CD4-positive, alpha-beta T cell treated with Interferon alpha-2 for 1 hour (primary cell): ENCODE measurements at places on chromosomes 11 and 22.
A peak's percentile ranks its signal among the peaks of the same experiment; 100 is the strongest.

GRCh38 chr22:49437956-49438355, 389.7 kb downstream of the BRD1 start:
- DNase-seq, result no peak

- DNase-seq, result no peak
Observed at GRCh38 chr22:39296981-39297489, 22.4 kb downstream of the RPL3 start.

DNA sequence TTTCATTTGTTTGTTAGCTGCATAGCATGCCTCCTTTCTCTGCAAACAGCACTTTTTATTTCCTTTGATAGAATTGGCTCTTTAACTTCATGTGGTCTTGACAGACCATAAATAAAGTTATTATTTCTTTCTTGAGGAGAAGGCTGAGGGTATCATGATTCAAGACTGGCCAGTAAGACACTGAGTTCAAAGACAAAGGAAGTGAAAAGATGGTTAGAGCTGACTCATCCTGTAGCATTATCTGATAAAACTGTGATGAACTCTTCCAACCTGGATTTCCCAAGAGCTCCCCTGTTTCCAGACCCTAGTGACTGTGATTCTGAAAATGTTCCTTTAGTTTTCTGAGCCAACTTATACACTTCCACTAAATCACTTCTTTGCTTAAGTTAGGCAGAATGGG, 179.3 kb upstream of the FAT3 start:
- no peak for DNase-seq

DNA sequence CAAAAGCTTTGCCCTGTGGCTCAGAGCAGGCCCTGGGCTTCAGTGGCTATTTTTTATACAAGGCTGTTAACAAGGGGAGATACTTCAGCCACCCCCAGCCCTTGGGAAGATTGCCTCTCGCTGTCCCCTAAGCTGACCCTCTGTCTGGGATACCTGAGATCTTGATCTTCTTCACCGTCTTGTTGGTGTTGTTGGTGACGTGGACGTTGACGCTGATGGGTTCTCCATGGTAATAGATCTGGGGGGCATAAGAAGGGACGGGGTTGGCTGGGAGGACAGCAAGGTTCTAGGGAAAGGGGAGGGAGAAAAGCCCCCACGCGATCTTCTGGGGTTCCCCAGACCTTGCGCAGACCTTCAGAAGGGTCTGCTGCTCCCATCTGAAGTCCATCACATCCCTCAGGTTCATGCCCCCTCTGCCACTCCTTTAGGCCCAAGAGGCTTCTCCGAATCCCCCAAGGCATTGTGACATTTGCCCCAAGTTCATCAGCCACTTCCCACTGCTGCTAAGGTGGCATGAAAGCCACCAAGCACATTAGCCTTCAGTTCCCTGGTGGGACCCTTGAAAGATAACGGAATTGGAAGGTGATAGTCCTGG, 36.7 kb downstream of the TPBGL start:
- no peak for DNase-seq

- peak; percentile 14 for DNase-seq
Observed at GRCh38 chr22:46537225-46537945, at the start of gene CELSR1. TSS of gene CELSR1 (minus strand) at chr22:46537620. CDS start at chr22:46537170, 450 bp downstream.

DNA sequence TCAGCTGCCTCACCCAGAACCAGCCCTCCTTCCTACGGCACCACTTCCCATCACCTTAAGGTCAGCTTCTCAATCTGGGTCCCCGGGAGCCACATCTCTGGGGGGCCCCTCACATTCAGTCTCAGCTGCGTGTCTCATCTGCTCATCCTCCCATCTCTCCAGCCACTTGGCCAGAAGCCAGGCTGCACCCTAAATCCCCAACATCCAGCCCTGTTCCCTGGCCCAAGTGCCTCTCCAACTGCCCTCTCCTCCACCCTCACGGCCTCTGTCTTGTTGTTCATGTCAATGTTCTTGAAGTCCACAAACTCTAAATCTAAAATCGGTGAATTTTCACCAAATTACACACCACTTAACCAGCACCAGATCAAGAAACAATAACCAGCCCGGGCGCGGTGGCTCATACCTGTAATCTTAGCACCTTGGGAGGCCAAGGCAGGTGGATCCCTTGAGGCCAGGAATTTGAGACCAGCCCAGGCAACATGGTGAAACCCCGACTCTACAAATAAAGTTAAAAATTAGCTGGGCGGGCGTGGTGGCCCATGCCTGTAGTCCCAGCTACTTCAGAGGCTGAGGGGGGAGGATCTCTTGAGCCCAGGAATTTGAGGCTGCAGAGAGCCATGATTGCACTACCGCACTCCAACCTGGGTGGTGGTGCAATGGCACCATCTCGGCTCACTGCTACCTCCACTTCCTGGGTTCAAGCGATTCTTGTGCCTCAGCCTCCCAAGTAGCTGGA, 33.7 kb downstream of the A4GALT start:
- DNase-seq, result no peak

- DNase-seq, result peak; percentile 53
Observed at GRCh38 chr22:29701155-29701999, 18.4 kb upstream of the CABP7 start.

DNA sequence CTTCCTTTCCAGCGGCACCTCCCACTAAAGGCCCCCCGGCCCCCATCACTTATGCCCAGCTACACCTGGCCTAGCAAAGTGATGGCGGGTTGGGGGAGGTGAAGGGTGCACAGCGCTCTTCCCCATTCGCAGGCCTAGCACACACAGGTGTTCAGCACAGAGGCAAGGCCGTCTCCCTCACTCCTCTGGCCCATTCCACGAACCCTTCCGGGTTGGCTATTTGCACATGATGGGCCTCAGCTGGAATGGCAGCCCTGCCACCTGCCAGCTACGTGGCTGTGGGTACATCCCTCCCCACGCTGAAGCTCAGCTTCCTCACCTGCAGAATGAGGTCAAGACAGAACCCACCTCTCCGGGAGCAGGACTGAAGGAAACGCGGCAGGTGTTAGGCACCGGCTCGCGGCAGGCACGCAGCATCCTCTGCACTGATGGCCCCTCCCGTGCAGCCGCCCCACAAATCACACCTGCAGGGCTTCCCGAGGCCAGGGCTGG, 4.8 kb downstream of the KIAA0930 start:
- no peak for DNase-seq

DNA sequence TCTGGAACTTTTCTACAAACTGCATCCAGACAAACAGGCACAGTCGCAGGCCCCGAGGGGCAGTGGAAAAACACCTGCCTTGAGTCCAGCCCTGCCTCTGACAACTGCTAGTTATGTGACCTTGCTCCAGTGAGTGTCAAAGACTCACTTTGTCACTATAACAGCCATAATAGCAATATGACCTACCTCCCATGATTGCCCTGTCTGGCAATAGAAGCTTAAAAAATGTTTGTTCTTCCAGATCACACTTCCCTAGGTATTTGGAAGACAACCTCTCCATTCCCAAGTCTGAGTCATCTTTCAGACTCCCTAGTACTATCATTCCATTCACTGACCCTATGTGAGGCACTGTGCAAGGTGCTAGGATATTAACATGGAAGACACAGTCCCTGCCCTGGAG, 74.5 kb downstream of the RPL27A start:
- no peak for DNase-seq

- DNase-seq, result no peak
Observed at GRCh38 chr11:41283191-41283930, 176.1 kb downstream of the LRRC4C start.

GRCh38 chr11:128796270-128796669, 70.8 kb downstream of the KCNJ1 start:
- no peak for DNase-seq

- DNase-seq, result no peak
Observed at GRCh38 chr22:22048318-22048942, 65.8 kb upstream of the TOP3B start.

DNA sequence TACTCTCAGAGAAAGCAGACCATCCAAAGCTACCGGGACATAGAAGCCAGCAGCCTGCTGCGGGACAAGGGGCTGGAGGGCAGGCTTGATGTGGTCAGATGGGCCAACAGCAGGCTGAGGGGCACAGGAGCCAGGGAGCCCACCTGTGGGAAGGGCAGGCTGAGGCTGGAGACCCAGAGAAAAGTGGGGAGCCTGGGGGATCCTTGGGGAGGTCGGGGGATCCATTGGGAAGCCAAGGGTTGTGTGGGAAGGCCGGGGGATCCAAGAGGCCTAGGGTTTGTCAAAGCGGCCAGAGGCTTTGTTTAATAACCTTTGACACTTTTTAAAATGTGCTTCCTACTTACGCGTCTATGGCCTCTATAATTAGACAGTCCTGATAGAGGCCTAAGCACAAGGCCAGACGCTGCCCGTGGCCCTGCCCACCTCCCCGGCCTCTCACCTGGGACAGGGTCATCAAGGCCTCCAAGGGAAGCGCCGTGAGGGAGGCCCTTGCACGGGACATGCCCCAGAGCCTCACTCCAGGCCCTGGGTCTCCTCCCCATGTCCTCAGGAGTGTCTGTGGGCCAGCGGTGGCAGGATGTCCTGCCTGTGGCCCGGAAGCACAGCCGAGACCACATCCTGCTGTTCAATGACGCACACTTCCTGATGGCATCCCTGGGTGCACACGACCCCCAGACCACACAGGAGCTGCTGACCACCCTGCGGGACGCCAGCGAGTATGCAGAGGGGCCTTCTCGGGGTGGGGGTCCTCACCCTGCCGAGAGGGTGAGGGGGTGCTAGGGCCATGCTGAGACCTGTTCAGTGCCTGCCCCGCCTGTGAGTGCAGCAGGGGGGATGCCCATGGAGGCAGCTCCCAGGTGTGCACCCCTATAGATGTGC, 8.6 kb upstream of the GTSE1 start:
- DNase-seq, result peak; percentile 52

- peak; percentile 94 for DNase-seq
Observed at GRCh38 chr11:536841-537621, at the start of gene LRRC56. TSS of gene LRRC56 (plus strand) at chr11:537527. CDS start at chr11:540685, 3,158 bp downstream.

- peak; percentile 44 for DNase-seq
Observed at GRCh38 chr11:119533921-119534736, 111.2 kb upstream of the THY1 start.

DNA sequence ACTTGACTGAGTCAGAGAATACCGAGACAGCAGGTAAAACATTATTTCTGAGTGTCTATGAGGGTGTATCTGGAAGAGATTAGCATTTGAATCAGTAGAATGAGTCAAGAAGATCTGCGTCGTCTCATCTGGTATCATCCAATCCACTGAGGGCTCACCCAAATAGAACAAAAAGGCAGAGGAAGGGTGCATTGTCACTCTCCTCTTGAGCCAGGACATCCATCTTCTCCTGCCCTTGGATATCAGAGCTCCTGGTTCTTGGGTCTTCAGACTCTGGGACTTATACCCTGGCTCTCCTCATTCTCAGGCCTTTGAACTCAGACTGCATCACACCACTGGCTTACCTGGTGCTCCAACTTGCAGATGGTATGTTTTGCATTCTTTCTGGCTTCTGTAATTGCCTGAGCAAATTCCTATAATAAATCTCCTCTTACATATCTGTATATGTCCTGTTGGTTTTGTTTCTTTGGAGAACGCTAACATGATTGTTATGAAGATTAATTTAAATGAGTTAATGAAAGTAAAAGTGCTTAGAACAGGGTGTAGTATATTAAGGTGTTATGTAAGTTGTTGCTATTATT, 49.3 kb downstream of the ME3 start:
- DNase-seq, result no peak

DNA sequence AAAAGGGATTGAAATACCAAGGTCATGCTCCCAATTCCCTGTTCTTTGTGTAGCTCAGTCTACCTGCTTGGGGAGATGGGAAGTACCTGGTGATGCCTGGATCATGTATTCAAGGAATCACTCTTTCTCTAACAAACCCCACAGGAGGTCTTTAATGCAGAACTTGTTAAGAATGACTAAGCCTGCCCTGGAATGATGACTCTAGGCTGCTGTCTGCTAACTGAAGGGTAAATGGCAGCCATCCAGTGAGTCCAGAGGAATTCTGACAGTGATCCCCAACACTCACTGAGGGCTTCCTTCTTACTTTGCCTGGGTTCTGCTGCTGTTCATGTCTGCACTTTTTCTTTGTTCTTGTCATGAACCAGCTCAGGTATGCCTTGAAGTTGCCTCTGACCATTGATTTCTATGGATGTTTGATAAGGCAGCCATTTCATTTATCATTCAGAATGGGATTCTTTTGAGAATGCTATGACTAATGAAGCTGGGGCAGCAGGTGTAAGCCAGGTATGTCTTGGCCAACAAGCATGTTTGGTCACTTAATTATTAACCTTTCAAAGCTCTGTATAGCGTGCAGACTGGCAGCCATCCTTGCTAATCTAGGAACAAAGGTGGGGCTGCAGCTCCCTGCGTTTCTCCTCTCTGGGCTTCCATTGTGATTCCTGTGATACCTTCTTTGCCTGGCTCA, 11.4 kb downstream of the PRSS23 start:
- DNase-seq, result no peak

DNA sequence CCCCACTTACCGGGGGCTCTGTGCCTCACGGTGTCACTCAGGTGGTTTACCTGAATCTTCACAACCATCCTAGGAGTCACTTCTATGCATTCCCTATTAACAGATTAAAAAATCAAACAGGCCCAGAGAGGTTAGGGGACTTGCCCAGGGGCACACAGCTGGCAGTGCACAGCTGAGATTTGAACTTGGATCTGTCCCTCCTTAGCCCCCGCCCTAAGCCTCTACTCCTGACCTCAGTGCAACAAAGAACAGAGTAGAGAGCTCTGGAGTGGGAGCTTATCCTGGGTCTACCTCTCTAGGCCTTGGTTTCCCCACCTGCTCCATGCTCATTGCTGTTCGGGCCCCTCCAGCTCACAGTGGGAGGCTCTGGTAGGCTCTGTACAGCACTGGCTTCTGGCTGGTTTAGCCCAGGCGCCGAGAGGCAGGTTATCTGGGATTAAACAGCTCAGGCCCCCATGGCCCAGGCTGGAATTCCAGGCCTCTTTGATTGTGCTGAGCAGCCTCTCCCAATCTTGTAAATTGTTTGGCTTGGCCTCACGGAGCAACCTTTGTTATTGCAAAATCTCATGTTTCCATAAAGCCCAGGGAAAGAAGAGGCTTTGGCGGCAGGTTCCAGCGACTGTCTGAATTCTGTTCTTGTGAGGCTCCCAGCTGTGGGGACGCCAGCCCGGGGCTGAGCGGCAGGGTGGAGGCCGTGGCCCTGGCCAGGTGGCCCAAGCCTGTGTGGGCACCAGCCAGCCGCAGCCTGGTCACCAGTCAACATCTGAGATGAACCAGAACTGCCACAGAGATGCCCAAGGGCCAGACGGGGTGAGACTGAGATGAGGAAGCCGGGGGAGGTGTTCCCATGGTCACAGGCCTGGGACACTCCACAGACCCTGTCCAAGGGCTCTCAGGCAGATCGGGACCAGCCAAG, 28.9 kb upstream of the SHISAL1 start:
- no peak for DNase-seq
